Kidney (tissue), 22 donors: ENCODE measurements at places on chromosomes 7 and 10.

- no peaks in the 10 kb centered on the region for H3K4me1 ChIP-seq
- peak overlapping the region; percentile 65 for H3K27ac ChIP-seq
- no peaks in the 10 kb centered on the region for H3K27me3 ChIP-seq
- DNase-seq: peak; percentile 90
Measured at GRCh38 chr10:79445977-79446757, 743 bp upstream of the ZCCHC24 start.

DNA sequence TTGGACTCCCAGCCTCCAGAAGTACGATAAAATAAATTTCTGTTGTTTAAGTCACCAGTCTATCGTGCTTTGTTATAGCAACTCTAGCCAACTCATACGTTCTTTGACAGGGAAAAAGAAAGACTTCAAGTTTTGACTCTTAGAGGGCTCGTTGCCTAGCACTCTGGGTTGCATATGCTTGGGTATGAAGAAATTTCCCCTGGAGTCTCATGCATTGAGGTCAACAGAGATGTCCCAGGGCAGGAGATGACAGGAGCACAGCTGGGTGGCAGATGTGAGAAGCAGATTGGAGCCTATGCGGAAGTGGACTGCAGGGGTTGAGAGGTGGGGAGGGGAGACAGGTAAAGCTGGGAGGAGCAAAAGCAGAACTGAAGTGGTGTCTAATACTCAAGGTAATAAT lies 63.3 kb upstream of the JAZF1 start:
- H3K4me1 ChIP-seq: no peaks in the 10 kb centered on the region
- no peaks in the 10 kb centered on the region for H3K27me3 ChIP-seq
- no peak overlapping the region for H3K27ac ChIP-seq

DNA sequence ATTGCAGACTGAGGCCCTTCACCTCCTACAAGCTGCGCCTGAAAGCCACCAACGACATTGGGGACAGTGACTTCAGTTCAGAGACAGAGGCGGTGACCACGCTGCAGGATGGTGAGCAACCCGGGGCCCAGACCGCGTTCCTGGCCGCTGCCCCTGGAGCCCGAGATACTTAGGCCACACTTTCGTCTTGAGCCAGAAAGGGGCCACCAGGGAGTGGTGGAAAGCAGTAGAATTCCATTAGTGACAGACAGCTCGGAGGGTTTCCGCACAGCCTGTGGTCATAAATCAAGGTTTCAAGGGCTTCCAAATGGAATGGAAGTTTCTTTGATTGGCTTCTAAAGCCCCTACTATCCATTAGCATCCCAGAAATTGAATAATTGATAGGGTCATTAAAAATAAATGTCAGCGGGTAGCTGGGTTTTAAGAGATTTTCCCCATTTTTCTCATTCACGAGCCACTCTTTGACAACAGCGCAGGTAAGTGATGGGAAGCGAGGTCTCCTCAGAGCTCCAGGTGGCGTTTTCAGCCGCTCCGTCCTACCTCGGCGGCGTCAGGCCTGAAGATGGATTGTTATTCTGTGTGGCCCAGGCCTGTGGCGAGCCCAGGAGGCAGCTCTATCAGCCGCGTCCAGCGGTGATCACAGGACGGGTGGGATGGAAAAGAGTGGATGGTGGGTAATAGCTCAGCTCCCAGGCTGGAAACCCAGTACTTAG lies 523.5 kb upstream of the FOXK1 start:
- no peaks in the 10 kb centered on the region for H3K36me3 ChIP-seq
- H3K27ac ChIP-seq: no peak overlapping the region
- no peaks in the 10 kb centered on the region for H3K4me1 ChIP-seq
- no peak for DNase-seq

GRCh38 chr10:30002426-30003266 lies 56.7 kb downstream of the JCAD start:
- no peaks in the 10 kb centered on the region for H3K27me3 ChIP-seq
- DNase-seq: peak; percentile 89
- H3K4me1 ChIP-seq: peaks cover 12% of the 10 kb centered on the region

DNA sequence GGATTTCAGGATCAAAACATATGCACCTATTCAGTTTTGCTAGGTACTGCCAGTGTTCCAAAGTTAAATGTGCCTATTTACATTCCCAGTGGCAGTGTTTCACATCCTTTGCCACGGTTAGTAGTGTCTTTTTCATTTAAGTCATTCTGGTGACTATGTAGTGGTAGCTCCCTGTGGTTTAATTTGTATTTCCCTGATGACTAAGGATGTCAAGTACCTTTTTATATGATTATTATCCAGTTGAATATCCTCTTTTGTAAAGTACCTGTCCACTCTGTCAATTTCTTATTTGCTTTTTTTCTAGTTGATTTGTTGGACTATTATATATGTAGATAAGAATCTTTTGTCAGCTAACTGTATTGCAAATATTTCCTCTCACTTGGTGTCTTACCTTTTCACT lies 45.1 kb downstream of the TMEM60 start:
- DNase-seq: no peak
- H3K27me3 ChIP-seq: no peaks in the 10 kb centered on the region
- no peaks in the 10 kb centered on the region for H3K36me3 ChIP-seq
- H3K27ac ChIP-seq: no peak overlapping the region

DNA sequence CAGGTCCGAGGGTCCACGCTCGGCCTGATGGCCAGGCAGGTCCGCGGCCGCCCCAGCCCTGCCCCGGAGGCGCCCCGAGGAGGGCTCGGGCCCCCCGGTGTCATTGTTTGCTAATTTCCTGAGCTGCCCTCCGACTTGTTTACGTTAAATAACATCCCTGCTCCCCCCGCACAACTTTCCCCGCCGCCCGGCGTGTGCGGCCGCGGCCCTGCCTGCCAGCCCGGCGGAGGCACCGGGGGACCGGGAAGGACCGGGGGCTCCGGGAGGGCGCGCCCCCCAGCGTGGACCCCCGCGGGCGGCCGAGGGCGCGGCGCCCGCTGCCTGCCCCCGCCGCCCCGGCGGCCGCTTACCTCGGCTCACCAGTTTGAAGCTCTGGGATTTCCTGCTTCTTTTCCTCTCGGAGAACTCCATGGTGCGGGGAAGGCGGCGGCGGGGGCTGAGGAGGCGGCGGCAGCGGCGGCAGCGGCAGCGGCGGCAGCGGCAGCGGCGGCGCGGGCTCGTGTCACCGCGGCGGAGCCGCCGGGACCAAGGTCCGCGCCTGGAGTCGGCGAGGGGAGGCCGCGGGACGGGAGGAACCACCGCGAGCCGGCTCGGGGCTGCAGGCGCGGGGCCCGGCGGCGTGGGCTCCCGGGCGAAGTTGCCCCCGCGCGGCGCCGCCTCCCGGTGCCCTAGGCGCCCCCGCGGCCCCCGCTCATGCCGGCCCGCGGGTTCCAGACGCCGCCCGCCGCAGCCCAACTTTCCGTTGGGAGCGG lies 515 bp downstream of the BEND7 start:
- H3K4me1 ChIP-seq: peaks cover 26% of the 10 kb centered on the region
- H3K4me3 ChIP-seq: peak overlapping the region; percentile 76
- peak overlapping the region; percentile 76 for H3K27ac ChIP-seq

- H3K36me3 ChIP-seq: no peaks in the 10 kb centered on the region
- no peak overlapping the region for H3K27ac ChIP-seq
- no peak overlapping the region for H3K4me3 ChIP-seq
- H3K27me3 ChIP-seq: no peaks in the 10 kb centered on the region
Measured at GRCh38 chr10:43035800-43036199, 41.1 kb upstream of the RET start.

DNA sequence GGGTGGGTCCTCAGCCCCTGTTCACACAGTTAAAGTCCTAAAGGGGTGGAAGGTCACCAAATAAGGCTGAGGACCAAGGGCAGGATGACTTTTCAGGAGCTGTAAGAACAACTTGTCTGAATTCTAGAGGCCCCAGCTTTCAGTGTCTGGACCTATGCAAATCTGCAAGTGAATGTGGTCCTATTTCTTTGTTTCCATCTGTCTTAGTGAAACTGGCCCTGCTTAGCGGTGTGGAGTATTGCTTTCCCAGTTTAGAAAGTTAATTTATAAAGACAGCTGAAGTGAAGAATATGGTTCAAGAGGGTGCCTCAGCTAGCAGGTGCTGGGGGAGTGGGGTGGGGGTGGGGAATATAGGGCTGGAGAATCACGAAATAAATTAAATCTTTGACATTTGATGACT lies 40.1 kb downstream of the HHEX start:
- H3K4me1 ChIP-seq: no peaks in the 10 kb centered on the region
- no peaks in the 10 kb centered on the region for H3K27me3 ChIP-seq
- H3K4me3 ChIP-seq: no peak overlapping the region

- H3K27me3 ChIP-seq: no peaks in the 10 kb centered on the region
- H3K4me1 ChIP-seq: no peaks in the 10 kb centered on the region
- no peak overlapping the region for H3K4me3 ChIP-seq
- no peaks in the 10 kb centered on the region for H3K36me3 ChIP-seq
Measured at GRCh38 chr10:26326851-26327250, 110.3 kb downstream of the GAD2 start.

DNA sequence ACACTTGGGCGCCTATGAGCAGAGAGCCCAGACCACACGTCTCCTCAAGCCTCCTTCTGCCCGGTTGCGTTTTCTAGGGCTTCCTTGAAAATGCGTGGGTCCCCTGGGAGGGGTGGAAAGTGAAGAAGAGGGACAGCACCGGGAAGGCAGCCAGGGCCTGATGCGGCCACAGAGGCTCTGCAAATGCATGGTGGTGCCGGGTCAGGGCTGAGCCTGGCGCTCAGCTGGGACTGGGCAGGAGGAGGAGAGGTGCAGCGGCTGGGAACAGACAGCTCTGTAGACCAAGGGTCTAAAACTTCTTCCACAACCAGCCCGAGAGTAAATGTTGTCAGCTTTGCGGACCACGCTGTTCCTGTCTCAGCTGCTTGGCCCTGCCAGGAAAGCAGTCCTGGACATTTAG lies 1.6 kb downstream of the DPYSL4 start:
- no peak for DNase-seq
- no peaks in the 10 kb centered on the region for H3K4me1 ChIP-seq
- H3K27ac ChIP-seq: no peak overlapping the region

GRCh38 chr7:84112771-84113170 lies 81.8 kb downstream of the SEMA3A start:
- no peak overlapping the region for H3K4me3 ChIP-seq
- peaks cover 2% of the 10 kb centered on the region for H3K4me1 ChIP-seq
- no peak overlapping the region for H3K27ac ChIP-seq
- H3K27me3 ChIP-seq: no peaks in the 10 kb centered on the region
- no peak for DNase-seq
- no peaks in the 10 kb centered on the region for H3K36me3 ChIP-seq

DNA sequence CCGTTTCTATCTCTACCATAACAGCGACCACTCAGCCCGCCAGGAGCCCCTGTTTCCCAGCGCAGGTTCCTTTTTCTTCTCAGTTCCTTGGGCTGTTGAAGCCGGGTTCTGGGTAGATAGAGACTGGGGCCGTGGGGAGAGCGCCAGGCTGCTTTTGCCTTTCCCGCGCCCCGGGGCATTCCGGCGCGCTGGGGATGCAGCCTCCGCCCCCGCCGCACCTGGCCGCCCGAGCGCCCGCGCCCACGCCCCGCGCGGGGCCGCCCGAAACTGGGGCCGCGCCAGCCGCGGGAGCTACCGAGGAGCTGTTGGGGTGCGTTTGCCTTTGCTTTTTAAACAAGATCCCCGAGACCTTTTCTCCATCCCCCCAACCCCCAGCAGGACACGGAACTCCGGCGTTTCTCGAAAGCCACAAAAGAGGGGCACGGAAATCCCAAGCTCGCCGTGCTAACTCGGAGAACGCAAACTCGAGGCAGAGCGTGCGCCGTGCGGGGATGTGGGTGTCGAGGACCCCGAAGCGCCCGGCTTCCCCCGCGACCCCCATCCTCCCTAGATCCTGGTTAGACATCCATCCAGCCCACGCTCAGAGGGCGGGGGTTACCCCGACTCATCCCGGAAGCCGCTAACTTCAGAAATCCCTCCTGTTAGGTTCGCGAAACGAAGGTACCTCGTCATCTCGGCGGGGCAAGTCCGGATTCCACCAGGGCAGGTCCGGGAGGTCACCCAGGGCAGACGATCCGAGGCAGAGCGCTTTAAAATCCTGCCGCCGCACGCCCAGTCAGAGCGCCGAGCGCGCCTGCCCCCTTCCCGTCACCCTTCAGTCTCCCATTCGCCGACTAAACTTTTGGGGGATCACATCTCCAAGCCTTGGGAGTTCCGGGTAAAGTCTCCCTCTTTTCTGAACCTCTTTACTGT lies 1.0 kb downstream of the GRM8 start:
- peak; percentile 15 for DNase-seq
- peak overlapping the region; percentile 31 for H3K4me3 ChIP-seq
- no peaks in the 10 kb centered on the region for H3K4me1 ChIP-seq

DNA sequence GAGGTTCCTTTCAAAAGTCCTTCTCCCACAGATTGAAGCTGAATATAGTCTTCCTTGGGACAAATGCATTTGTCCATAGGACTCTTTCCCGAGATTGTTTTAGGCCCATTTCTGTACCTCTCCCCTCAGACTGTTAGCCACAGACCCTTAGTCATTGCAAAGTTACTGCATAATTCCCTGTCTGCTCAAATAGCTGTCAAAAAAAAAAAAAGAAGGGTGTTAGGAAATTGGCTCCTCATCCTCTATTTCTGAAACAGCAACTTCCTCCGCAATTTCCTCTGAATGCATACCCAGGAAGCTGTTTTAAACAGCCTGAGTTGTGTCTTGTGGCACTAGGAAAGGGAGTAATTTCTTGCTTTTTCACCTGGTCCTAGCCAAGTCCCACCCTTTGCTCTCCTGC lies 5.4 kb downstream of the LRRC4 start:
- peaks cover 3% of the 10 kb centered on the region for H3K36me3 ChIP-seq
- no peaks in the 10 kb centered on the region for H3K27me3 ChIP-seq
- H3K4me3 ChIP-seq: no peak overlapping the region

DNA sequence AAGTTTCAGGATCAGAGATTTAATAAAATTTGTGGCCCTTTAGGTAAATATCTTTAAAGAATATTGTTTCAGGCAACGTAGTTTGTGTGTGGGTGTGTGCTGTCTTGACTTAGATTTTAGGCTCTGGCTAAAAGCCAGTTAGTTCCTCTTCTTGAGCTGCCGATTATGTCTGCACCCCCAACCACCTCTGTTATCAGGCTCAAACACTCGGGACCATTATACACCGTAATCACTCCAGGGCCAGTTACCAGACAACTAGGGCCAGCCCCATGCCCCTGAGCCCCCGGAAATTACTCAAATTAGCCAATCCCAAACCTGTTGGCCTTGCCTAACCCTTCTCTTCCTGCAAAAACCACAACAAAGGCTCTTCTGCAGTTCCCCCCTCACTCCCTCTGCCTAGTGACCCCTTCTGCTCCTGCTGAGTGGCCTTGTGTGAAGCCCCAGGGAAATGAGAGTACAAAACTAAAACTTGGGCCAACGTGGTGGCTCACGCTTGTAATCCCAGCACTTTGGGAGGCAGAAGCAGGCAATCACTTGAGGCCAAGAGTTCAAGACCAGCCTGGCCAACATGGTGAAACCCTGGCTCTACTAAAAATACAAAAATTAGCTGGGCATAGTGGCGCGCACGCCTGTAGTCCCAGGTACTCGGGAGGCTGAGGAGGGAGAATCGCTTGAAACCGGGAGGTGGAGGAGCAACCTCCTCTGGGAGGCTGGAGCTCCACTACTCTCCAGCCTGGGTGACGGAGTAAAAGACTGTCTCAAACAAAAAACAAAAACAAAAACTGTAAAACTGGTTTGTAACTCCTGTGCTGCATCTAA lies 9.2 kb upstream of the HNRNPF start:
- no peak for DNase-seq
- no peaks in the 10 kb centered on the region for H3K36me3 ChIP-seq
- no peaks in the 10 kb centered on the region for H3K27me3 ChIP-seq
- no peak overlapping the region for H3K4me3 ChIP-seq
- no peak overlapping the region for H3K27ac ChIP-seq

GRCh38 chr7:47149208-47149839 lies 432.6 kb downstream of the TNS3 start:
- peaks cover 16% of the 10 kb centered on the region for H3K4me1 ChIP-seq
- DNase-seq: peak; percentile 78
- H3K36me3 ChIP-seq: no peaks in the 10 kb centered on the region
- no peak overlapping the region for H3K27ac ChIP-seq
- H3K4me3 ChIP-seq: no peak overlapping the region
- no peaks in the 10 kb centered on the region for H3K27me3 ChIP-seq

GRCh38 chr7:128843938-128844621 lies 13.9 kb downstream of the FLNC start:
- H3K27me3 ChIP-seq: no peaks in the 10 kb centered on the region
- no peaks in the 10 kb centered on the region for H3K36me3 ChIP-seq
- H3K4me3 ChIP-seq: no peak overlapping the region
- H3K27ac ChIP-seq: no peak overlapping the region
- no peaks in the 10 kb centered on the region for H3K4me1 ChIP-seq
